ENCODE measurements at places on chromosomes 7 and 10. TPM values are rescaled to one million over a fixed set of nuclear protein-coding genes. Genes with fewer than 3 reads are reported as not detected.

The MOGAT3 gene
- total RNA-seq, result not detected

The ACTR1A gene
- 93.6 TPM for total RNA-seq

The CAMK2B gene
- 0.12 TPM for total RNA-seq

The MBL2 gene
- total RNA-seq, result not detected

The AMPH gene
- 0.12 TPM for total RNA-seq

The AOAH gene
- total RNA-seq, result 0.15 TPM

The PRLHR gene
- not detected for total RNA-seq

All from A549 treated with Hydrocortisone at 1 μM for 4 hours (cell line).